ENCODE measurements at places on chromosomes 5 and 9.

GRCh38 chr5:81856948-81857928 is 106.3 kb upstream of the SSBP2 start:
- DNase-seq = peak; percentile 88

- DNase-seq = no peak
Observed at GRCh38 chr5:119332208-119332607, 23.6 kb upstream of the TNFAIP8 start.

DNA sequence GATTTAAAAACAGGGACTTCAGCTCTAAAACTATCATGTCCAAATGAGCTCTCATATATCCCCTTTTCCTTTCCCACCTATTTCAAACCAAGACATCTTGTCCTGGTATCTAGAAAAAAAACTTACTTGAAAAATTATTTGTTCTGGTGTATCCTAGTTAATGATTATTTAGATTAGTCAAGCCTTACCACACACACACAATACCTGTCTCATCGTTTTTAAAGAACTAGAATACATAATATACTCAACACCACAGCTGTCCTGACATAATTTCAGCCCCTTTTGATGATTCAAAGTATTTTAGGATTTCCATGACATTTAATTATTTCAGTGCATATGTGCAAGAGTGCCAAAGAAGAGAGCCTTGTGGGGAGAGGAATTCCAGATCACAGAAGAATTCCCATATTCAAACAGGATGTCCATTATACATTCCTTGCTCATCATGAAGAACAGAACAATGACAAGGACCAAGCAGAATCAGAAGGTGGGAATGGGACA is 233.7 kb downstream of the SMARCA2 start:
- DNase-seq = no peak

DNA sequence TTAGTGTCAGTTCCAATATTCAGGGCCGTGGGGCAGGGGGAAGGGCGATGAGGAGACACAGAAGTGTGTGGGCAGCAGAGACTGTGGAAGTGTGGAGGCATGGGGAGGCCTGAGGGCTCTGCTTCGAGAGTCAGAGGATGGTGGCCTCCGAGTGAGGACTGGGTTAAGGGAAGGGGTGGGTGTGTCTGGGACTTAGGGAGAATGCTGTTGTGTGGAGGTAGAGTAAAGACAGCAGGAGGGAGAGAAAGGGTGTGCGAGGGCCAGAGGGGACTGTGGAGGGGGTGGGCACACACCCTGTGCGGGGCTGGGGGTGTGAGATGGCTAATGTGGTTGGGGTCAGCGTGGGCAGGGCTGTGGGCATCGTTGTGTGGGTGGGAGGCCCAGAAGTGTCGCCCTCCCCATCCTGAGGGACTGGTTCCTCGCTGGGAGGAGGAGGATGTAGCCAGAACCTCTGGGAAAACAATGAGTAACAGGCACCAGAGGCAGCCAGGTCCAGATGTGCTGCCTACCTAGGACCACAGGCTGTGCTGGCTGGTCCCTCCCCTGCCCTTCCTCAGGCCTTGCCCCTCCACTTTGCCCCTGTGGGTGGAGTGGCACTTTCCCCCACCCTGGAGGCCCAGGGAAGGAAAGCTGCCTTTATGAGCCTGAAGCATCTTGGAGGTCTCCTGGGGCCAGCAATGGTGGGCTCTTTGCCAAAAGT is 4.2 kb downstream of the USP20 start:
- peak; percentile 38 for DNase-seq

- no peak for DNase-seq
Observed at GRCh38 chr5:133319905-133320520, 268.2 kb downstream of the HSPA4 start.

DNA sequence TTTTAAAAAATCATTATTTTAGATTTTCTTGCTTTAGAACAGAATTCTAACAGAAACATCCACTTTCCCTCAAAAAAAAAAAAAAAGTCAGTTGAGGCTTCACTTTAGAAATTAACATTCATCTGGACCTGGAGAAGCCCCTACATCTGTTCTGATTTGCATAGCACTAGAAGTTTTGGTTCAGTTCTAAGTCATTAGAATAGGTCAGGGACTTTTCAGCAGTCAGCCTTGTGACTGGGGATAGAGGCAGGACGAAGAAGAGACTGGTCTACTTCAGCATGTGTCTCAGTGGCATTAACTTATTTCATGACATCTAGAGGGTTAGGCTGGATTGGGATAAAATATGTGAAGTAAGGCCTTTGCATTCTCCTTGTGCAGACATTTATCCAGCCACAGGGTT is 215.8 kb upstream of the DAB2 start:
- DNase-seq = no peak

DNA sequence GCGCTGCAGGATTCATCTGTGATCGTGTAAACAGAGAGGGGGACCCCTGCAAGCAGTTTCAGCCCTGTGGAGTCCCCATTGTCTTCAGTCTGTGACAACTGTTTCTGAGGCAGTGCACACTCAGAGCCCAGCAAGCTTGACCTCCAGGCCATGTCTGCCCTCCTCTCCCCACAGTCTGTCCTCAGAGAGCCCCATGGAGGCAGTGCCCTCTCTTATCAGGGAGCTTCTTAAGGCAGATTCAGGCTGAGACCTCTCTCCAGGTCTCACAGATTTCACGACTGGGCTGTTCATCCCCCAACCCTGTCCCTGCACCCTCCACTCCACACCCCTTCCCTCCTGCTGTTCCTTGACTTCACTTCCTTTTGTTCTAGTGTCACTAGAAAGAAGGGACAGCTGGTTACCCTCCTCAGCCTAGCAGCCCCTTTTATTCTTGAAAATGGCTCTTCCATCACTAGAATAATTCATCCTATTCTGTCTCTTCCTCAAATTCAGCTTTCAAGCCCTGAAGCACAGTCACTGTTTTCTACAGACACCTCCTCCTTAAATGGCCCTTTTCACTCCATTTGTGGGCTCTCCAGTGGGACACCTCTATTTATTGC is 218.4 kb downstream of the MED10 start:
- no peak for DNase-seq

- no peak for DNase-seq
Observed at GRCh38 chr9:136564379-136564988, 18.6 kb upstream of the NOTCH1 start.

- DNase-seq = no peak
Observed at GRCh38 chr9:114071197-114071795, 6.8 kb downstream of the AMBP start.

- no peak for DNase-seq
Observed at GRCh38 chr9:29290516-29290915, 1717.2 kb upstream of the C9orf72 start.

DNA sequence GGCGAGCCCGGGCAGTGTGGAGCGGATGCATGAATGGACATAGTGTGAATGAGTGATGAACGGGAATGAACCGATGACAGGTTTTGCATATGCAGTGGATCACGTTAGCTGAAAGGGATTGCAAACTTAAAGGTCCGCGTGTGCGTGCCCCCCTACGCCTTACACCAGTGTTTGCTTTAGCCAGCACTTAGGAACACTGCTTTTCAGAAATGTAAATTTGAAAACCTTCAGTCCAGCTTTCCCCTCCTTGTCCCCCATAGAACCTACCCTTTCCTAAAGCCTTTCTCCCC is 692 bp downstream of the PSAT1 start:
- no peak for DNase-seq

GRCh38 chr5:59485107-59485506 is 408.4 kb downstream of the PDE4D start:
- no peak for DNase-seq

DNA sequence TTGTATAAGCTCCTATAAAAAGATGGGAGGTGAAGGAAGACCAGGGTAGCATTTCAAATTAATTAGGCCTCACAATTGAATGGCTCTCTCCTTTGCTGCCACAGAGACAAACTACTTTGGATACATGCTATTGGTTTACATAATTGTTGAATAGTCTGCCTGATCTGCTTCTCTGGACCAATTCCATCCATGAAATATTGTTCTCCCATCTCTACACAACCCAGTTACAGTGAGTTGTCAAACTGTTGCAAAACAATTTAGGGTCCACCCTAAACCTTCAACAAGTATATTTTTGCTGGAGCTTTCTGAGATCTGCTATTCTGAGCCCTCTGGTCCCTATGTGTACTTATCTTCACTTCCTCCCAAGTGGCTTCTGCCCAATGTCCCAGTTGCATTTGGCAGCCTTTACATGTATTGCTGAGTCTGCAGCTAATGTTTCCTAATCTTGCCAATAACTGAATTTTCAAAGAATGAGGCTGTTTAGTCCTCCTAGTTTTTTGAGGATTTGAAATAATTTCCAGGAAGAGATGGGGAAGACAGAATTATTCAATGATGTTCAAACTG is 38.9 kb downstream of the AGTPBP1 start:
- DNase-seq = no peak

DNA sequence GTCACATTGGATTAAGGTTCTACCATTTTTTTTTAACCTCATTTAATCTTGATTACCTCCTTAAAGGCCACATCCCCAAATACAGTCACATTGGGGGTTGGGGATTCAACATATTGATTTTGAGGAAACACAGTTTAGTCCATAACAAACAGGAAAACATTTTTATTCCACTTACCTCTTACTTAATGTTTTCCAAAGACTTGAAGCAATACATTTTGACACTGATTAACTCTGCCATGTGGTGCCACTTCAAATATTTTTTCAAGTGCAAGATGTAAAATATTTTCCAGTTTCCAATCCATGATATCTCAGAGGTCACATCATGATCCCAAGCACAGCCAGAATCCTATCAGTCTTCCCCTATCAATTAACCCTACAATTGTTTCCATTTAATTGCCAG is 548.0 kb downstream of the CSNK1G3 start:
- DNase-seq = no peak

DNA sequence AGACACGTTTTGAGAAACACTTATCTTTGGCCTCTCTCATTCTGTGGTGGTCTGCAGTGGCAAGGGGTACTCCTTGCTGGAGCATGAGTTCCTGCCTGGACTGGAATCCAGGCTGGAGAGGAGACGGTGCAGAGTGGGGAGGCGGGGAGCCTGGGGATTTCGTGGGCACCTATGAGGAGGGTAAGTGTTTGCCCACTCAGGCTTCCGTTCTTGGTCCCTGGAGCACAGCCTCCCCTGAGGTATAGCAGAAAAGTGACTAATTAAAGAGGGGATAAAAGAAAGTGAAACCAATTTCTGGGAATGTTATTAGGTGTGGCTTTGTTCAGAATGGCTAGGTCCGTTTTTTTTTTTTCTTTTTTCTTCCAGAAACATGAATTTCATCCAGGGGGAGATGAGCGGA is 90.8 kb downstream of the ARHGAP26 start:
- DNase-seq = no peak

DNA sequence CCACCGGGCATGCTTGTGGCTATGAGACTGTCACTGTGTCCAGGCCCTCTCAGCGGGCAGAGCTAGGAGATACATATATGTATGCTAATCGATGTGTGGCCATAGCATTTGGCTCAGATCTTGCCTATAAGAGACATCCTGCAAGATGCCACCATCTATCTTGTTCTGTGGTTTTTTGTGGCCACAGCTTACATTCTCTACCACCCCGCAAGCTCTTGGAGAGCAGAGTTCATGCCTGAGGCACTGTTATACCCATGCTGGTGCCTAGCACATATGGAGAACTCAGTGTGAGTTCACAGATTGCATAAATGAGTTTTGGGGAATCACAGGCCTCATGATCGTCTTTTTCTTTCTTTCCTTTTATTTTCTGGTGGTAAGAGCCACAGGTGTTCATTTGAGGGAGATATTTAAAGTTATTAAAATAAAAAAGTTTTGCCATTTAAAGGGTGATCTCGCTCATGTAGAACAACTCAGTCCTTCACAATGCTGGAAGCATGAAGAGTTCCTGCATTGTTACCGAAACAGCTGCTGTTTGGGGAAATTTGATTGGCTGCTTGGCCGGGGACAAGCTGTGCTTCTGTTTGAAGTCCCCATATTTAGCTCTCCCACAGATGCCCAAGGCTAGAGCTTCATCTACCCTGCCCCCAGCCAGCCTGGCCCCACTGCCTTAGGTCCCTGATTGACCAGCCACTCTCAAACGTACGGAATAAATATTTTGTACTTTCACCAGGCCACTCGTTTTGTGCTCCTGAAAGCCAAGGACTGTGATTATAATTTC is 169.2 kb upstream of the MAP1B start:
- no peak for DNase-seq

- no peak for DNase-seq
Observed at GRCh38 chr5:138824924-138825863, 49.9 kb downstream of the LRRTM2 start.

- no peak for DNase-seq
Observed at GRCh38 chr5:63286724-63287123, 675.5 kb downstream of the HTR1A start.

GRCh38 chr5:169343766-169344165 is 42.8 kb upstream of the SLIT3 start:
- no peak for DNase-seq

DNA sequence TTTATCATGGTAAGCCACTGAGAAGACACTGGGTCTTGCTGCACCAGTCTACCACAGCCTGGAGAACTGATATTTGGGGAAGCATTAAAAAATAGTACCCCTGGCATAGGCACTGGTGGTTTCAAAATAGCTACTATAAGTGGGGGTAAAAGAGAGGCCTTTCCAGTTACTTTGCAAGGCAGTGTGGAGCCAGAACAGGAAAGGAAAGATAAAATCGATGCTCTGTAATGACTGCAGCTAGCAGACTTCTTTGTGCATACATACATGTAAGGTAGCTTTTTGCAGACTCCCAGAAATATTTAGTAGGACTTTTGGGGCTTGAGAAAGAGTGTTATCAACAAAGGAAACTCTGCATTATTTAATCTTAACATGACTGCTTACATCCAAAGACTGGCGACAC is 31.3 kb upstream of the ALDOB start:
- no peak for DNase-seq

DNA sequence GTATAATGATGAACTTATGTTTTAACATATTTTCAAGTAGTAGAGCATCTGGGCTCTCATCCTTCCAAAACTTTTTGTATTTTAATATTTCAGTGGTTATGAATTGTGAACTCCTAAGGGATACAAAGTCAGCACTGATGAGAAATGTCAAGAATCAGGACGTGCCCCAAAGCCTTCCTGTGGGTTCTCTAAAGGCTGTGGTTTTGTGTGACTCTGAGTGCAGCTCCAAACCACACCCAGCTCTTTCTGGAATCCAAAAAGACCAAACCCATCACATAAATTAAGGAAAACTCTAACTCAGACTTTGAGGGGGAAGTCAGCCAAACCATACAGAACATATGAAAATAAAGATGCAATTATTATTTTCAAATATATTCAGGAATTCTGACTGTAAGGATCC is 40.8 kb upstream of the SMU1 start:
- no peak for DNase-seq

- no peak for DNase-seq
Observed at GRCh38 chr9:94212091-94212490, 47.0 kb upstream of the ZNF169 start.

DNA sequence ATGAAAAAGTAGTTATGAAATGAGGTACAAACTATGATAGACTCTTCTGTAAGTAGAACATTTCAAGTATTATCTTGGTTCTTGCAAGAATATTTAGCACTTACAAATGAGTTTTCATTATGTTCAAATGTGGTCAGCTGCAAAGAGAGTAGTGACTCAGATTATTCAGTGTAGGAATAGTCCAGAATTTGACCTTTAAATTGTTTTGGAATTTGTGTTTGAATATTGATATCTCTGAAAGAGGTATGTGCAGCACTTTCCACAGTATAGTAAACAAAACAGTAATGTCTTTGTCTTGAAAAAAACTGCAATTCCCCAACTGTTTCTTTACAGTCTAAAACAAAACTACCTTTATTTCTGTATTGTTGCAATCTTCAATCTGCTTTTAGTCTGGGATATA is 56.1 kb downstream of the WDR70 start:
- no peak for DNase-seq

GRCh38 chr9:90801241-90801972 is at the start of gene SYK:
Gene SYK (plus strand): TSS chr9:90801819. CDS start chr9:90843899, 42,080 bp downstream.
- no peak for DNase-seq

Measured in BE2C (cell line).